Right renal pelvis (tissue), 4 donors: ENCODE measurements at places on chromosomes 5 and 9. TPM values are rescaled to one million over a fixed set of nuclear protein-coding genes. Genes with fewer than 3 reads are reported as not detected.
A peak's percentile ranks its signal among the peaks of the same experiment; 100 is the strongest.

The STKLD1 gene
- polyA plus RNA-seq: 4.0 TPM

The GPR151 gene
- not detected for polyA plus RNA-seq

The IRX2 gene
- 27.8 TPM for polyA plus RNA-seq

The ARHGAP26 gene
- polyA plus RNA-seq: 11.0 TPM

The SHISAL2B gene
- polyA plus RNA-seq: not detected

- DNase-seq: no peak
Measured at GRCh38 chr9:134136118-134136995, 475 bp downstream of the WDR5 start.

DNA sequence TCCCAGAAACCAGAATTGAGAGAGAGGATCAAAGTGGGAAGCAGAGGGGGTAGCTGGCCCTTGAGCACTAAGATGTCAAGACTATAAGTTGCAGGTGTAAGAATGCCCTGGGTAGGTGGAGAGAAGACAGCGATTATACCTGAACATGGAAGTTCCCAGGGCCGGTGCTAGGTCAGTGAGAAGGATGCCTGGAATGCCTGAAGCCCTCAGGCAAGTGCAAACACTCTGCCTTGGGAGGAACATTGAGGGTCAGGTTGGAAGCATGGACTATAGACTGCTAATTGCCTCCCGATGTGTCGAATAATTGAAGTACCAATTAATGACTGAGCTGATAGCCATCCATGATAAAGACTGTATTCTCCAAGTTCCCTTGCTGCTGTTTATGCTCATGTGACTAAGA is 185.5 kb downstream of the DMRT2 start:
- DNase-seq: no peak

DNA sequence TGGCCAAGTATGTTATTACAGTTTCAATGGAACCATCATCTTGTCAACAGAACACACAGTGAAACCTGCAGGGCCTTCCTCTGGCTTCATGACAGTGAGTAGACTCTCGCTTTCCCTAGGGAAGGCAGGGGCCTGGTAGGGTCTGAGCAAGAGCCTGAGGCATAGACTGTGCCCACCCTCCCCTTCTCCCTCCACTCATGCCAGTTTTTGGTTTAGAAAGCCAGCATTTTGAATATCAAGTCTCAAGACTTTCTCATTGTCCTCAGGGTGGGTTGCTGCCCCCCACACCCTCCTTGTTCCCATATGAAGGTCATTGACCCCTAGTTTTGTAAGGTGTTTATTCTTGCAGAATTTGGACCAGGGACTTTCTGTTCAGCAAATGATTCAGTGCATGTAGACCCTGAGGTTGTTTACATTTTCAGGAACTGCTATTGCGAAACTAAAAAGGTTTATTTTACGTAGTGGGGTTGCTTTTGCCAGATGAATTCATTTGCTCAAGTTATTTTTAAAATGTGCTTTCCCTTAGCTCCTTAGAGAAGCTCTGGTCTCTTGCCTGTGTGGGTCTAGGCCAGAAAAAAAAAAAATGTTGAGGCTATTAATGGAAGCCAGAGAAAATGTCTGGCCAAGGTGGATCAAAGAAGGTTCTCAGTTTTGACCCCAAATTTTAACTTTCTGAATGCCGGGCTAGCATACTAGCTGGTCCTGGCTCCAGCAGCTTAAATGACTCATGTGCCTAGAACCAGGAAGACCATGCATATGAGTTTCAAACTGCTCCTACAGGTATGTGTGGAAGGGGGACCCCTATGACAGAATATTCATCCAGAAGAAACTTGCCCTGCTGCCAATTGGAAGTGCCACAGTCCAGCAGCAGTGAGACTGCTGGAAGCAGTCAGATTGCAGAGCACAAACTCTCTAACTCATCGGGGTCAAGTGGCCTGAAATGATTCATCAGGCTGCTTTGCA is 10.1 kb upstream of the MOB3B start:
- DNase-seq: no peak

DNA sequence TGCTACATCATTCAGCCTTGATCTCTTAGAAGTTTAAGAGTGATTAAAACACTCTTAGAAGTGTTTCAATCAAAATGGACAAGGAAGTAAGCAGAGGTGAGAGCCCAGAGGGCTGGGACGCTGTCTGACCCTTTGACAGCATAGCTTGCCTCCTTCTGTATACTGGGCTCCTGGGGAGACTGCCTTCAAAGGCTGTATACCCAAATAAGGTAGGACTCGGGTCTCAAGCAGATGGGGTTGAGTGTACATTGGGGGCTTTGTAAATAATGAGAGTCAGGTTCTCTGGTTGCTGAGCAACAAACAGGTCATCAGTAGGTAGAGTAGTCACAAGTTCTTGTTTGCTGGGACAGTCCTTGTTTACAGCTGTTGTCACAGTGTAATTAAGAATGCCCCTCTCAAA is 97.1 kb downstream of the PJA2 start:
- DNase-seq: no peak

DNA sequence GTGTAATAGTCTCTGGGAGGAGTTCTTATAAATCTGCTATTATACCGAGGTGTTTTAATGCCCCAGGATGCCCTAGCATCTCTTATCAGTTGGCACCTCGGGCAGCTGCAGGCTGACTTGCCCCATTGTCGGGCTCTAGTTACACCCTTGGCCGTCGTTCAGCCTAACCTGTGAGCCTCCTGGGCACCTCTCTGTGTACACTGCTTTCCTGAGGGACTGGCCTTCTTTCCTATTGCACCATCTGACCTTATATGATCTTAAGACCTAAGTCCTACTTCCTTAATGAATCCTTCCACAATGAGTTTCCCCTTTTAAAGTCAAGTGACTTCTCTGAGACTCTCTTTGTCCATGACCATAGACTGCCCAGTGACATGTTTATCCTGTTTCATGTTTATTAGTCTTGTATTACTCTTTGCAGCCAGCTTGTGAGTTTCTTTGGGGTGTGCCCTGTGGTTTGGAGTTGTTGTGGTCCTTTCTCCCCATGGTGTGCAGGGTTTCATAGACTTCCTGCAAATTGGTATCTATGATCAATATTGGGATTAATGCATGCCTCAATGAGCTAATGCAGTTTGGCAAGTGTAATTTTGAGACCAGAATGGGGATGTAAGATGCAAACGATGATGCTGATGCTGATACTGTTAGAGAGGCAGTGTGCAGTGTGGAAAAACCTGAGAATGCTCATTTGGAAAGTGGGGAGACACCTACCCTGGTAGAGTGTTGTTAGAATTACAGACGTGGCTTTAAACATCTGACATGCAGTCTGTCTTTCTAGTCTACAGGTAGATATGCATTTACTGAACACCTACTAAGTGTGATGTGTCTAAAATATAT is 4.9 kb downstream of the DAPK1 start:
- no peak for DNase-seq

- no peak for DNase-seq
Measured at GRCh38 chr9:121353241-121354061, 16.6 kb downstream of the STOM start.

DNA sequence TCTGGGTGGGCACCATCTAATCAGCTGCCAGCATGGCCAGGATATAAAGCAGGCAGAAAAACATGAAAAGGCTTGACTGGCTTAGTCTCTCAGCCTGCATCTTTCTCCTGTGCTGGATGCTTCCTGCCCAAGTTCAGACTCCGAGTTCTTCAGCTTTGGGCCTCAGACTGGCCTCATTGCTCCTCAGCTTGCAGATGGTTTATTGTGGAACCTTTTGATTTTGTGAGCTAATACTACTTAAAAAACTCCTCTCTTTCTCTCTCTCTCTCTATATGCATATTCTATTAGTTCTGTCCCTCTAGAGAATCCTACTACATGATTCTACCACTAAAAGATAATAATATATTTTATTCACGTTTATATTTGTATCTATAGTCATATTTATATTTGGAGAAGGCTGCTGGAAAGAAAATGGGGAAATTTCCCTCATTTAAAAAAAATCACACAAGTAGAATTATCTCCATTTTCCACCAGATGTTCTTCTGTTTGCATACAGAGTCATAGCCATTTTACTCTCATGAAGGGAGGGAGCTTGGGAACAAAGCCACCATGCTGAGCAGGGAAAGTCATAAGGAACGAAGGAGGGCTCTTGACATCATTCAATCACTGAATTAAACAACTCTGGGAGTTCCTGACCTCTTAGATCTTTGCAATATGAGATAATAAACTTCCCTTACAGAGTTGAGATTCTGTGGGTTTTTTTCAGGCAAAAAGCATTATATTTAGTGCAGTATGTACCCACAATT is 1137.4 kb upstream of the CDH18 start:
- DNase-seq: no peak

GRCh38 chr5:17132444-17133083 is 84.9 kb upstream of the BASP1 start:
- no peak for DNase-seq

GRCh38 chr5:177065491-177065890 is 21.2 kb upstream of the FGFR4 start:
- DNase-seq: no peak

DNA sequence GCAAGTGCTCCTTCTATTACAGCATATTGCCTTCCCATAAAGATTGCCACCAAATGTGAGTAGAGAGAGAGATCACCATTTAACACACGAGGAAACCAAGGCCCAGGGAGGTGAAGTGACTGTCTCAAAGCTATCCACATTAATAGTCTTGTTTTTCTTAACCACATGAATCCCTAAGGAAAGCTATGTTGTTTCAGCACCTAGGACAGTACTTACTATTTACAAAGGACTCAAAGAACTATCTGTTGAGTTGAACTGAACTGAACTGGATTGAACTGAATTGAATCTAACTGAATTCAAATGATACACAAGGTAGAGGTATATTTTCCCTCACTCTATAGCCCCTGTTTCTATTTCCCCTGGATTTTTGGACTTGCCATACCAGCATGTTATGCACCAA is 430.4 kb downstream of the CAAP1 start:
- no peak for DNase-seq

DNA sequence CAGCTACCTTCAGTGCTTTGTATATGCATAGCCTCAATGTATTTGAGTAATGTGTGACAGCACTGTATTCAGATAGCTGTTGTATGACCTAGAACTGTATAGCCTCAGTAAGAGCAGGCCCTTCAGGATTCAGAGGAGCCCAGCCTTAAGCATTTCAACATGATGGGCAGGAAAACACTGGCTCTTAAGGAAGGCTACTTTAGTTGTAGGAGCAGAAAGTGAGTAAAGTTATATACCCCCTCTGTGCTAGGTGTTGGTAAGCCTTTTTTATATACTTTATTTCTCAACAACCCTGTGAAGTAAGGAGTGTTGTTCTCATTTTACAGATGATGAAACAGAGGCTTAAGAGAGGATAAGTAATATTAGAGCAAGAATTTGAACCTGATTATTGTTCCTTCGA is 1.5 kb upstream of the GPR21 start:
- no peak for DNase-seq

DNA sequence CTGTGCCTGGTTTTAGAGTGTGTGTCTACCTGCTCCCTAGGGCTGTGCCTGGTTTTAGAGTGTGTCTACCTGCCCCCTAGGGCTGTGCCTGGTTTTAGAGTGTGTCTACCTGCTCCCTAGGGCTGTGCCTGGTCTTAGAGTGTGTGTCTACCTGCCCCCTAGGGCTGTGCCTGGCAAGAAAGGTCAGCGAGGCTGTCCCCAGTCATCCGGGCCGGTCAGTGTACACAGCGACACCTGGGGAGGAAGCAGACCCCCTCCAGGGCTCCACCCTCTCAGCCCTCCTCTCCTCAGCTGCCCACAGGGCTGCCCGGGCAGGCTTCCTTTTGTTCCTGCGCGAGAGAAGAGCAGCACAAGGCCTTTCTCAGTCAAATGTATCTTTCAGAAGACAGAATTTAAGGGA is 4.1 kb downstream of the NRARP start:
- DNase-seq: no peak

DNA sequence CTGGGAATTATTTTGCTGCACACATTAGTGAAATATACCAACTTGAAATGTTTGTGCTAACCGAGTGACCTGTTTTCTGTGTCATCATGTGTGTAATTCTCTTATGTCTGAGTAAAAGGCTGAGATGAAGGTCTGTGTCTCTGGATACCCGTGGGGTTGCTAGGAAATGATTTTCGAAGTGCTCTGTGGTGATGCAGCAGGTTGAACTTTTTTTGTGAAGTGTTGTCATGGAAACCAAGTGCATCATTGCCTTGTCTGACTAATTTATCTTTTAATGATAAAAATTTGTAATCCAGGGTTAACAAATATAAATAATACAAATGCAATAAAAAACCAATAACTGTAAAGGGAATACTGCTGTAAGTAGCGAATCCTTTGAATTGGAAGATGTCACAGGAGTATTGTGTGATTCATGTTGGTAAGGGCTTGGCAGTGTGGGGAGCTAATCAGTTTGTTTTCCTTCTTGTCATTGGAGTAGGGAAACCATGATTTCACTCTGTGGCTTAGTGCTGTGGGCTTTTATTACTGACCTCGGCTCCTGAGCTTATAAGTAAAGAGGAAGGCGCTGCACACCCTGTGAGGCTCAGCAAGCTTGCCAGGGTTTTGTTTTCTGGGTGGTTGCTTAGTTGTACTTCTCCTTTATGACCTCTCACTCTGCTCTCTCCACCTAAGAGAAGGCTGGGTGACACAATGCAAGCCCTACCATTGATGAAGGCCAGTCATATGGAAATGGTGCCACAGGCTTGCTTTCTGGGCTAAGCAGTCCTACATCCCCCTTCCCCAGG is 22.3 kb downstream of the PDE8B start:
- no peak for DNase-seq

DNA sequence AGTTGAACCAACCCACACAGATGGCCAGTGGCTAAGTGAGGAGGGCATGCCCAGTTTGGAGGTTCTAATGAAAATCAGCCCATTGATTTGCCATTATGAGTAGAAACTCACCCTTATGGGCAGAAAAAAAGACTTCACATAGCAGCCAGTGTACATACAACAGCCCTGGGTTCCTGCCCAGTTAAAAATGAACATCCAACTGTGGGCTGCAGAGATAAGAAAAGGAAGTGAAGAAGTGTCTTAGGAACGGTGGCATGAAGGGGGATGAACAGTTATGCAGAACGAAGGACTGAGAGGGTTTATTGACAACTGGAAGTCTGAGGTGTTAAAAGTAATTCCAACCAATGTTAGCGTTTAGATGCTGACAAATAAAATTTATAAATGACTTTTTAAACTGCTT is 118.4 kb downstream of the MARCHF3 start:
- no peak for DNase-seq

- DNase-seq: no peak
Measured at GRCh38 chr5:137842296-137842695, 25.4 kb upstream of the MYOT start.

DNA sequence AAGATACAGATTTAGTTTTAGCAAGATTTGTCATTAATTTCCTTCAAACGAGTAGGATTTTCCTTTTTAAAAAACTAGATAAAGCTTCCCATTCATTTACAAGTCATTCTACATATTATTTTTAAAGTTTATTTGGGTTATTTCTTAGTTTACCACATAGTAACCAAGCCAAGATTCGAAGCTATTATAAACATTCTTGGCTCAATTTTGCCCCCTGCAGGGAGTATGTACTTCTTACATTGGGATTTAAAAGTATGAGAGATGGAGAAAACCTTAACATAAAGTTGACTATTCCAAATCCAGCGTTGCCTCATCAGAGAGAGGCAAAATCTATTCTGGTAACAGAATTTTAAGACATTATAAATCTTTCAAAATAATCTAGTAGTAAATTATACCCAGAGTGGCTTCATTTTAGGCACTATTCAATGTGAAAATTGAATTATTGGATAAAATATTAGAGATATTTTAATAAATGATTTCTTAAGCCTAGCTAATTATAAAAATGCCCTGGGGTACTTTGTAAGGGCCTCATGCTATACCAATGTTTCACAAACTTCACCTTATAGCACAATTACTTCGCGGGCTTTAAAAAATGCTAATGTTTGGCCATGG is 39.1 kb downstream of the FBN2 start:
- peak; percentile 57 for DNase-seq

GRCh38 chr5:1208743-1209488 is 7.5 kb downstream of the SLC6A19 start:
- peak; percentile 53 for DNase-seq
